Activated T-cell treated with anti-CD3 and anti-CD28 coated beads, Interleukin-2, amount 50 U/mL, for 24 hours (primary cell): ENCODE measurements at places on chromosomes 5 and 9.

GRCh38 chr5:94618029-94618492 lies 343 bp downstream of the KIAA0825 start:
- no peak for DNase-seq

DNA sequence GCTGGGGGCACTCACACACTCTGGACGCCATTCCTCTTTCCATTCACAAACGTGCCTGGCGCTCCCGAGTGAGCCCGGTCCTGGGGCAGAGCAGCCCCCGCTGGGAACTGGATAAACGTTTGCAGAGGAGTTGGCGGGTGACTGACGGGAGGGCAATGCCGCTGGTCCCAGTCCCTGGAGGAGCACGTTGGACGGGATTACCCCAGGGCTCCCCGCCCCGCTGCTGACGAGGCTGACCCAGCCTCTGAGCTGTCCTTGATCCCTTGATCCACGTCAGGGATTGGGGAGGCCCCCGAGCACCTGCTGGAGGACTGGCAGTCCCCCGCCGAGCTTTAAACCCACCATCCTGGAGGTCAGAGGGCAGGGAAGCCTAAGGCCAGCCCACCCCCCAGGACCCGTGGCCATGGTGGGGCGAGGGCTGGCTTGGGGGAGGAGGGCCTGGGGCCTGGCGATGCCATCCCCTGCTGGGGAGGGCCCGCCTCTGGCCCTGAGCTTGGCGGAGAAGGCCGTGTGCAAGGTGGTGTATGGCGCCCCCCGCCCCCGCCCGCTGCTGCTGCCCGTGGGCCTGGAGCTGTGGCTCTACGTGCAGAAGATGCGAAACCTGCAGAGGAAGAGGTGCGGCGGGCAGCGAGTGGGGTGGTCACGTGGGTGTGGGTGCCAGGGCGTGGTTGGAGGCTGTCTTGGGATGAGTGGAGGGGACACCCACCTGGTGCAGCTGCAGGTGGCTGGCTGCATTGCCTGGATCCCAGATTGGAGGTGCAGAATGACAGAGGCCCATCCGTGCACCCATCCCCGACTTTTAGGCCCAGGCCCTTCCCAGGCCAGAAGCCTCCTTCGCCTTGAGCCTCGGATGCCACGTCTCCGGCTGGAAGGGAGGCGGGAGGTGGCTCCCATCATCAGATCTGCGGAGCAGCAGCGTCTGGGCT lies 4.5 kb downstream of the GPSM1 start:
- DNase-seq = no peak

- DNase-seq = no peak
These were observed 578.4 kb downstream of the CCDC171 start for GRCh38 chr9:16131264-16131663.

DNA sequence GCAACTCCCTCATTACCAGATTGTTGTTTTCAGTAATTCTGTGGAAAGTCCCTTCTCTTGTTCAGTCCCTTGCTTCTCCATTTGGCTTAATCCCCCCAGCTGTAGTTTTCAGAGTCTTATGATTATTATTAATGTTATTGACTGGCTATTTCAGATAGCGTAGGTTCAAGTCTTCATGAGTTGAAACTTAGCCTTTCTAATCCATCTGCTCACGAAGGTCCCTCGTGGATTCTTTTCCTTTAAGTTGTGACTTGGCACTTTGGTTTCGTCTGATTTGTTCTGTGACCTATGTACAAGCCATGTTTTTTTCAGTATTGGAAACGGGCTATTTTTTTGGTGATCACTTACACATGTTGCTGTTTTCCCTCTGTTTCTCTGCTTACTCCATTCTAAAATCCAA lies 260.3 kb downstream of the TMEM167A start:
- no peak for DNase-seq

DNA sequence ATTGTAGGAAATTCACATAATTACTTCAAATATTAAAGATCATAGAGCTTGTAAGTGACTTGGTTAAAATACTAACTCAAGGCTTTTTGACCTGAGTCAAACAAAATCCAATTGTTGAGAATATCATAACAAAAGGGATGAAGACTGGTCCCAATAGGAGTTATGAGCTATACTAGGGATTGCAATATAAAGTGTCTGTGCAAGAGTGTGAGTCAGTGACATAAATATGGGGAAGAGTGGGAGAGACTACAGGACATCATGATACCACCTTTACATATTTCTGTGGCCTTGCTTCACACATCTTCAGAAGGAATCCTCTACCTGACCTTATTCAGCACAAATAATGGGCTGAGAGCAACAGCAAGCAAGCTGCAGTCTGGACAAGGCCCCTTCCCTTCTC lies 180.9 kb upstream of the SLC24A2 start:
- DNase-seq = no peak

DNA sequence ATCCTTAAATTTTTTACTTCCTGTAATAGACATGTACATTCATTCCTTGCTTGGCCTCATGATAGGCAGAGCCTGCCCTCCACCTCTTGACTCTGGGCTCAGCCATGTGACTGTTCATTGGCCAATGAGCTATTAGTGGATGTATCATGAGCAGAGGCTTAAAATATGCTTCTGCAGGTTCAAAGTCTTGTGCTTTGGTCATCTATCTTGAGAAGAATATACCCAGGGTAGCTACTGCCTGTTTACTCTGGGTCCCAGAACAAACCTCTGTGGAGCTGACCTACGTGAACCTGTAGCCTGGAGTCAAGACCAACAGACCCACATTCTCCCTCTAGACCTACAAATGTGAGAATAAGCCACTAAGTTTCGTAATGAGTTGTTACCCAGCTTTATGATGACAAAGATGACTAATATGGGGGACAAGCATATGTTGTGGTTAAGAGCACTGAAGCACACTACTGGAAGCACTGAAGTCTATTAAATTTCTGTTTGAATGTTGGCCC lies 244.4 kb downstream of the MAST4 start:
- DNase-seq = no peak

DNA sequence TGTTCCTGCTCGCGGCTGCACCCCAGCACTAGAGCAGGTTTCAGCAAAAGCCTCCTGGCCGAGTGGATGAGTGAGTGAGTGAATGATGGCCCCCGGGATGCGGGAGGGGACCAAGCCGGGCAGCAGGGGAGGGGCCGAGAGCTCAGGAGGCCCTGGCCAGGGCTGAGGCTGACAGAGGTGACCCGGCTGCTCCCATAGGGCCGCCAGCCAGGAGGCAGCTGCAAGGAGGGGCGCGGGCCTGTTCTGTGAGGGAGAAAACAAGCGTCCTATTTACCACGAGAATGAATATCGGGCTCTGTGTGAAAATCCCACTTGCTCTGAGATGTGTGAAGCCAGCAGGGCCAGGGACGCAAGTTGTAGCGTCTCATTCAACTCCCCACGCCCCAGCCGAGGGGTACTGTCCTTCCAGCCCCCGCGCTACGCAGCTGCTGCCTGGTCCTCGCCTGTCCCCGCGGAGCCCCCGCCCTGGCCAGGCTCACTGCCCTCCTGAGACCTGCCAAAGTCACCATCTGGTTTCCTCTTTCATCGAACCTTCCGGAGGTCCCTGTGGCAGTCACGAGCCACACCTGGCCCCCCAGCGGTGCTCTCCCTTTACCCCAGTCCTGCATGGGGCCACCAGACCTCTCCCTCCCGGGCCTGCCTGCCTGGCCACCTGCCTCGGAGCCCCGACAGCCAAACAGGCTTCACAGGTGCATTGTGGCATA lies 38.8 kb downstream of the RASGEF1C start:
- DNase-seq = no peak
